ENCODE measurements at places on chromosomes 11 and 22.
A peak's percentile ranks its signal among the peaks of the same experiment; 100 is the strongest.

GRCh38 chr11:106585061-106585460, 433.2 kb downstream of the GUCY1A2 start:
- DNase-seq: no peak

DNA sequence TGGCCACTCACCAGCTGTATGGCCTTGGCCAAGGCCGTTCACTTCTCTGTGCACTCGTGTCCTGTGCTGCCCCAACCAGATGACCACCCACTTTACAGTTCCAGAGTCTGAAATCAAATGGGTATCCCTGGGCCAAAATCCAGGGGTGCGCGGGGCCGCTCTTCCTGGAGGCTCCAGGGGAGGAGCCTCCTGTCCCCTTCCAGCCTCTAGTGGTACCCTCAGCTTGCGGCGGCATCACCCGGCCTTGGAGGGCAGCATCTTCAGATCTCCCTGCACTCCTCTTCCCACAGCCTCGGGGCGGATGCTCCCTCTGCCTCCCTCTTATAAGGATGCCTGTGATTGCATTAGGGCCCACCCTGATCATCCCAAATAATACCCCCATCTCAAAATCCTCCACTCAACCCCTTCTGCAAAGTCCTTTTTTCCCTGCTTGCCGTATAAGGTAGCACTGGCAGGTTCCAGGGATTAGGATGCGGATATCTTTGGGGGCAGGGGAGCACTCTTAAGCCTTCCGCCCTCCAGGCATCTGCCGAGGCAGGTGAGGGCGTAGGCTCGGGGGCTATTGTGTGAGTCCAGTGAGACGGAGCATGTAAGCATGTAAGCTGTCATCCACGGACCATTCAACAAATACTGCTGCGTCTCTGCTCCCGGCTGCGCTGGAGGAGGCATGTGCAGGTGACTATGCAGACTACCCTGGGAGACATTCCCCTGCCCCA, 24.4 kb upstream of the SHISAL1 start:
- DNase-seq: no peak

DNA sequence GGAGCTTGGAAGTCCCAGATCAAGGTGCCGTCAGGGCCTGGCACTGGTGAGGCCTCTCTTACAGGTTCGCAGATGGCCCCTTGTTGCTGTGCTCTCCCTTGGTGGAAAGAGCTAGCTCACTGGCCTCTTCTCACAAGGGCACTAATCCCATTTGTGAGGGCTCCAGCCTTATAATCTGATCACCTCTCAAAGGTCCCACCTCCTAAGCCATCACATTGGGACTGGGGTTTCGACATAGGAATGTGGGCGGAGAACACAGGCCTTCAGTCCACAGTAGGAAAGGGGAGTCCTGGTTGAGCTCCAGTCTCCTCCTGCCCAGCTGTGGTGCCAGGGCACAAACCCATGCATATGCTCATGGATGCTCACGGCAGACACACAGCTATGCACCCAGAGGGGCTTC, 14.0 kb upstream of the LRRC32 start:
- no peak for DNase-seq

GRCh38 chr11:2306452-2306823, 4.6 kb downstream of the TSPAN32 start:
- peak; percentile 74 for DNase-seq

DNA sequence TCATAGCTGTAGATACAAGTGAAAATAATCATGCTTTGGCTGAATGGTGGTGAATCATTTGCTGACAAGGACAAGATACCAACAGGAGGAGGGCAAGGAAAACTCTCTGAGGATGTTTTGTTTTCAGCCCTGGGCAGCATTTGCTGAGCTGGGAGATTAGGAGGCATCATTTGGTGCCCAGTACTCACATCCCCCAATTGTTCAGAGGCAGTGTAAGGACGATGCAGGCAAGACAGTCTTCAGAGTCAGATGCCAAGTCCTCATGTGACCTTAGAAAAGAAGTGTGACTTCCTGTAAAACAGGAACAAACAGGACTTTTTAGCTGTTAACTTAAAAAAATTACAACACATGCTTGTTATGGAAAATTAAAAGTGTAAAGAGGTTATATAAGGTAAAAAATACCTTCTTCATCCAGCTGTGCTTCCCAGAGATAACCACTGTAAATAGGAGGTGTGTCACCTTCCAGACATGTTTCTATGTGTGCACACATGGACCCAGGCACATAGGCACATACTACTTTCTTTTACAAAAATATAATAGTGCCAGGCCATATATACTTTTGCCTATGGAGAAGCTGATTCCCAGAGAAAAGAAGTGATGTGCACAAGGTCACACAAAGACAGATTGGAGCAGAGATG, 18.0 kb downstream of the CNTF start:
- no peak for DNase-seq

- DNase-seq: no peak
These were observed 23.6 kb downstream of the MYEOV start for GRCh38 chr11:69317401-69318092.

DNA sequence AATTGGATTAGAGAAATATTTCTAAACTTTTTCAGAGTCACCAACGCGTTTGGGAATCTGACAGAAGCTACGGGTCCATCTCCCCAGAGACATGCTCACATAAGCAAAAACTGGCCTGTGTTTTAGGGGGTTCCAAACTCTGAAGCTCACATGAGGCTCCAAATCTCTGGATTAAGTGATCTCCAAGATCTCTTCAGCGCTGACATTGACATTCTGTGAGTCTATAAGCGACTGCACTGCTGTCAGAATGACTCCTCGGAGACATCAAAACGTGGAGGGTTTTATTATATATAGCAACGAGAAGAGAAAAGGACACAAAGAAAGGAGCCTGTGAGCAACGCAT, 642 bp upstream of the SIK2 start:
- no peak for DNase-seq

DNA sequence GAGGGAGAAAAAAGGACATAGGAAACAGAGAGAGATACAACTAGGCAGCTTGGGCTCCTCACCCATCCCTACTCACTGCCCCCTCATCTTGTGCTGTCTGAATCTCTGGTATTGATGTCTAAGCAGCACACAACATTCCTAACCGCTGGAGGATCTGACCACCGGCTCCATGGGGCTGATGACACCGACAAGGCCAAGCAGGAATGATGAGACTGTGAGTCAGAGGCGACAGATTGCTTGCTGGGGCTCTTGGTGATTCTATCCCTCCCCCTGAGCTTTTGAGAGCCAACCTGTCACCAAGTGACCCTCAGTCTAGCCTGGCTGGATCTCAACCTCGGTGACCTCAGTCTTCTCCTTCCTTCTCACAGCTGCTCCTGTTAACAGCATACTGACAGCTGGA, 13.8 kb downstream of the PAMR1 start:
- DNase-seq: no peak

DNA sequence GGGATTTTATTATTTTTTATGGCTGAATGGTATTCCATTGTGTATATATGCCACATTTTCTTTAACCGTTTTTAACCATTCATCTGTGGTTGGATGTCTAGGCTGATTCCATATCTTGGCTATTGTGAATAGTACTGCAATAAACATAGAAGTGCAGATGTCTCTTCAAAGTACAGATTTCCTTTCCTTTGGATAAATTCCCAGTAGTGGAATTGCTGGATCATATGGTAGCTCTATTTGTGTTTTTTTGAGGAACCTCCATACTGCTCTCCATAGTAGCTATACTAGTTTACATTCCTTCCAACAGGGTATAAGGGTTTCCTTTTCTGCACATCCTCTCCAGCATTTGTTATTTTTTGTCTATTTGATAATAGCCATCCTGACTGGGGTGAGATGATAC, 71.9 kb upstream of the SEZ6L start:
- DNase-seq: no peak

DNA sequence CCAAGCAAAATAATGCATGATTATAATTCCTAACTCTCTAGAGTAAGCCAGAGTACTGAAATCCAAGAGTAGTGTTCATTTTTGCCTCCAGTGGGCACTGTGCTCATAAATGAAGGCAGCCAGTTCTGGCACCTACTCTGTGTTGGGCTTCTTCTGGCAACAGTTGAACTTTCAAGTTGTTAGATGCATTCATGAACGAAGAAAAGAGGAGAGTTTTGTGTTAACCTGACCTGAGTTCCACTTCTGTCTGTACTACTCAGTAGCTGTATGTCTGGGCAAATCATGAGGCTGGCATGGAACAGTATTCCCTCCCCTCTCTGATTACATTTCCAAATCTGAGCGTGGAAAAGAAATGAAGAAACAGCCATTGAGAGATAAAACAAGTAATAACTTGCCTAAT, 20.3 kb upstream of the TENM4 start:
- DNase-seq: peak; percentile 20

GRCh38 chr11:118290923-118291322, 13.6 kb upstream of the CD3E start:
- no peak for DNase-seq

- no peak for DNase-seq
These were observed 7.1 kb upstream of the MYBPC3 start for GRCh38 chr11:47359586-47359985.
